NCI-H187 (cell line): ENCODE measurements at places on chromosomes 1 and 21.

DNA sequence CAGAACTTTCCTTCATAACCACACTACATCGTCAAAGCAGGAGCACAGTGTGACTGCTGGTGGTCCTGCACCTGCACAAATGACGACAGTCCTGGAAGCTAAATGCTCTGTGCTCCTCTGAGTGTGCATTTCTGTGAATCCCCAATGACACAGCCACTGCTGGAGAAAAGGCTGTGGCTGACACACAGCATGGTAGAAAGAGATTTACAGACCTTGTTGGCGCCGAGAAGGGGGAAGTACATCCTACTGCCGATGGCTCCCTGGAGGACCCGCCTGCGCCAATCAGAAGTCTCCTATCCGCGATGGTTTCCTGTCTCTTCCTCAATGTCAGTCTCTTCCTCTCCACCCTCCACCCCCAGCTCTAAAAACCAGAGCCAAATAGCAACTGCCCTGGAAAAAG lies 115.4 kb upstream of the RAB4A start:
- DNase-seq: no peak

- no peak for DNase-seq
Measured at GRCh38 chr1:41020654-41021053, 871 bp downstream of the SLFNL1 start.

GRCh38 chr1:58057826-58058225 lies 488.7 kb downstream of the OMA1 start:
- no peak for DNase-seq

GRCh38 chr1:64757213-64757612 lies 12.3 kb downstream of the RAVER2 start:
- no peak for DNase-seq

- no peak for DNase-seq
Measured at GRCh38 chr1:46622344-46622743, 5.7 kb upstream of the MOB3C start.

GRCh38 chr21:25845729-25846256 lies 111.0 kb downstream of the GABPA start:
- DNase-seq: no peak

DNA sequence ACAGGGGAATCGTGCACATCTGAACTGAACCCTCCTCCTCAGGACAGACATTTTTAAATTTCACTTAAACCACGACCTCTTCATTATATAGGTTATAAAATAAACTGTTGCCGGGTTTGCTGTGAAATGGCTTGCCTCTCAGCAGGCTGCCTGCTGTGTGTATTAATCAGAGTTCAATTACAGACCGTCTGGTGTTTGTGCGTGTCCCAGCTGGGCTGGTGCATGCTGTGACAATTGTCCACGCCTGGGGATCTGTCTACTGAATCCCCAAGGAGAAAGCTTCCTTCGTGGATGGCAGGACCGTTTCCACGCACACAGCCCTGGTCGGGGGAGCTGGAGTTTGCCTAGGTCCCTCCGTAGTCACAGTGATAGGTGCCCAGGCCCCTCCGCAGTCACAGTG lies 13.4 kb upstream of the AGPAT3 start:
- DNase-seq: no peak

DNA sequence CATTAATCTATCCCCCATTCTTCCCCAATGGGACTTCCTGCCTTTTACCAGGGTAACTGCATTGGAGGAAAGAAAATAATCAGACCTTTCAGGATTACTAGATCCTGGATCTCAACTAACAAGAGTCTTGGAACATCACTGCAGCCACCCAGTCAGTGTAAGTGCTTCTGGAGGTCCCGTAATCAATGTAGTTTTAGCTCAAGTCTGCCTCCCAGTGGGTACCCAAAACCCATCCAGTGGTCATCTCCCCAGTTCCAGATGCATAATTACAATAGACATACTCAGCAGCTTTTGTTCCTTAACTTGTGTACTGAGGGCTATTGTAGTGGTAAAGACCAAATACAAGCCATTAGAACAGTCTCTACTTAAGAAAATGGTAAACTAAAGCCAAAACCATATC lies 319.1 kb downstream of the GPATCH2 start:
- no peak for DNase-seq

DNA sequence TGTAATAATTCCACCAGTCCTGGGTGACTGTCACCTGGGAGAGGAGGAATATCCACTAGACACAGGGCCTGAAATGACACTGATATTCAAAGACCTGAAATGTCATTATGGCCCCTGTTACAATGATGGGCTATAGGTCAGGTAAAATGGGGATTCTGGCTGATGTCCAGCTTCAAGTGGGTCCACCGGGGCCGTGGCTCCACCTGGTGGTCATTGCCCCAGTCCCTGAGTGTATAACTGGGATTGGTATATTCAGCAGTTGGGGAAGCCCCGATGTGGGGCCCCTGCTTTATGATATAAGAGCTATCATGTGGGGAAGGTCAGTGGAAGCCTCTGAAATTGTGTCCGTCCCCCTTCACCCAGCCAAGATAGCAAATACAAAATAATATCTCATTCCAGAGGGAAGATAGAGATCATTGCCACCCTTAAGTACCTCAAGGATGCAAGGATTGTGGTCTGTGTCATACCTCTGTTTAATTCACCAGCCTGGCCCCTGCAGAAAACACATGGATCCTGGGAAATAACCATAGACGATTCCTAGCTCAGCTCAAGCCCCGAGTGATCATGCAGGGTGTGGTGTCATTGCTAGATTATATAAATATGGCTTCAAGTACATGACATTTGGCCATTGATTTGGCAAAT lies 19.4 kb downstream of the PLEKHO1 start:
- no peak for DNase-seq

DNA sequence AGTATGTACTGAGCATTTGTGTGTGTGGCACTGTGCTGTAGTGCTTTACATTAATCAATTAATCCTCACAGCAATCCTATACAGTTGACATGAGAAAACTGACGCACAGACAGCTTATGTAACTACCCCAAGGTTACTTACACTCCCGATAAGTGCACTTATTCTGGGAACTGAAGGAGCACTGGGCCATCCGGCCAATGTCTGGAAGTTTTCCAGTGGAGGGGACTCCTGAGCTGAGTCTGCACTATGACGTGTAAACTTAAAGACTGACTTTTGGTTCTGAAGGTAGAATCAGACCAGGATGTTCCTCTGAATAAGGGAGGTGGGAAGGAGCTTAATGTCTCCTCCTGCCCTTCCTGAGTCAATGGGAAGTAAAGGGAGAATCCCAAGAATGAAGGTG lies 12.2 kb downstream of the TRABD2B start:
- no peak for DNase-seq

DNA sequence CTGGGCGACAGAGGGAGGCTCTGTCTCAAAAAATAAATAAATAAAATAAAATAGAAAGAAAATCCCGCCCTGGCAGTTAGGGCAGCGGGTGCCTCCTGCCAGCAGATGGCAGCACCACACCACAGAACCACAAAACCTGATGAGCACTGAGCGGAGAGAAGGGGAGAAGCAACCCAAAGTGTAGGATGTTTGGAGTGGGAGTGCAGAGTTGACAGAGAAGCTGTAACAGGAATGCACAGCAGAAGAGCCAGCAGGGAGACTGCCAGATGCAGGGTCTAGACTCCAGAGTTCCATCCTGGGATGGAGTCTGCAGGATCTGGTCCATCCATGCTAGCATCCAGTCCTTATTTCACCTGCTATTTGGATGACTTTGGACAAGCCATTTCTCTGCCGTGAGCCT lies 29.7 kb upstream of the KIRREL1 start:
- DNase-seq: peak; percentile 36

GRCh38 chr1:167364826-167365225 lies 144.1 kb downstream of the POU2F1 start:
- DNase-seq: no peak

DNA sequence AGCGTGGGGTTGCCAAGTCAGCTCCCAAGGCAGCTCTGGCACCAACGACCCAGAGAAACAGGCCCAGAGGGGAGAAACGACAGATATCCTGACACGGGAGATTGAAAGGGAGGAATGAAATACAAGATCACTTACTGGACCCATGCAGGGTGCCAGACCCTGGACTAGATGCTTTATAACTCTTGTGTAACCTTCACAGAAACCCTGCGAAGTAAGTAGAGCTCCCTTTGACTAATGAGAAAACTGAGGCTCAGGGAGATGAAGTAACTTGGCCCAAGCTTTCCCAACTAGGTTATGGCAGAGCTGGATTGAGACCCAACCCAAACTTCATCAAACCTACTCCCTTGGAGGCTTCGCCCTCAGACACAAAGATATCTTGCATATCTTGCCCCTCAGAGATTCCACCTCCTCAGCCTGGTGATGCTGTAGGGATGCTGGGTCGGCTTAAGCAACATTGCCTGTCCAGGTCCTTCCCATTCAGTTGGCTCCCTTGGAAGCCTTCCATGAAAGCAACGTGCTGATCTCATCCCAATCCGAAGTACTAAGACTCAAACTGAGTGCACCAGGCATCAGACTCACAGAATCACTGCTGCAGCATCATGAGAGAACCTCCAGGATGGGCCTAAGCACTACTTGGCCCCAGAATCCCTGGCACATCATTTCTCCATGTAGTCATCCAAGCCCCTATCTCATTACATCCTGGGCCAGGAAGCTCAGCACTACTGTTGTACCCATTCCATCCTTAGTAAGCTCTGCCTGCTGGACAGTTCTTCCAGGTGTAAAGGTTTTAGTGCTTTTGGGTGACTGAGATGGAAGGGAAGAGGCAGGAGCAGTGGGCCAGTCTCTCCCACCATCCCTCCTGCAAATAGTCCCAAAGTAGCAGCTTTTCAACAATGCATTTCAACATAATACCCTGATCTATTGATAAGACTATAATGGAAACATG lies 1.1 kb upstream of the IGSF9 start:
- no peak for DNase-seq

DNA sequence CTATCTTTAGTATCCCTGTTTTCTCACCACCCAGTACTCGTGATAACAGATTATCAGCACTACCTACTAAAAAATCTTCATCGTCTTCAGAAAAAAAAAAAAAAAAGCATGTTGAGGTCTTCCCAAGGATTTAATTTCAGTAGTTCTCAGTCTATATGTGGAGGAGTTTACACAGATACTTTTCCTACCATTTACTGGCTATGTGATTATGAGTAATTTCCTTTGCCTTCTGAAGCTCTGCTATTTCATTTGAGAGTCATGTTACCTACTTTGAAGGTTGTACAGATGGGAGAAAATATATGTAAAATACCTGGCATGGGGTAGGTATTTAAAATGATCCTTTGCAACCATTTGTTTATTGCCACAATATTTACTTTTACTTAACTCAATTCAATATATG lies 399.7 kb downstream of the NEGR1 start:
- no peak for DNase-seq

DNA sequence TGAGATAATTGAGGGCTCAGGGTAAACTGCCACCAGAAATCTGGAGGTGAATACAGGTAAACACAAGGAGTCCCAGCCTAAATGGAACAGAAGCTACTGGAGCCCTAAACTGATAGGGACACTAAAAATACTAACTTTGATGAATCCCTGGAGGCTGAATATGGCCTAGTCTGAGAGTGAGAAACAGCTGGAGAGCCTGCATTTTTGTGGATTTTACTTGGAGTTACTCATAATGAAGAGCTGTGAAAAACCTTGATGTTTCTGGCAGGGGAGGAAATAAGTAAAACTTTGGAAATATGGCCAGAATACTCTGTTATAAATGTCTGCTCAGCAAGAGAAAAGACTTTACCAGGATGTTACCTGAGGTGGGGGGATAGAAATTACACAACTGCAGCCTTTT lies 164.4 kb downstream of the LIPI start:
- DNase-seq: no peak

GRCh38 chr1:31696242-31696641 lies 7.6 kb downstream of the COL16A1 start:
- no peak for DNase-seq

DNA sequence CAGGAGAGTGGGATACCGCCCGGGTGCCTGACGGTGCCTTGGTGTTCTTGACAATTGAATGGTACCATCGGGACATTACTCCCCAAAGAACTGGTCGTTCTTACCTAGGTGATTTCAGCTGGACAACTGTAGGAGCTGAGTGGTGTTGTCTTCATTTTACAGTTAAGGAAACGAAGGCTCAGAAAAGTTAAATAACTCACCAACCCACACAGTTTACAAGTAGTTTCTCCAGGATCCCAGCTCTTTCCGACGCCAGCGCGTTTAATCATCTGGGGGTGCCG lies 1.6 kb downstream of the PIK3CD start:
- no peak for DNase-seq

DNA sequence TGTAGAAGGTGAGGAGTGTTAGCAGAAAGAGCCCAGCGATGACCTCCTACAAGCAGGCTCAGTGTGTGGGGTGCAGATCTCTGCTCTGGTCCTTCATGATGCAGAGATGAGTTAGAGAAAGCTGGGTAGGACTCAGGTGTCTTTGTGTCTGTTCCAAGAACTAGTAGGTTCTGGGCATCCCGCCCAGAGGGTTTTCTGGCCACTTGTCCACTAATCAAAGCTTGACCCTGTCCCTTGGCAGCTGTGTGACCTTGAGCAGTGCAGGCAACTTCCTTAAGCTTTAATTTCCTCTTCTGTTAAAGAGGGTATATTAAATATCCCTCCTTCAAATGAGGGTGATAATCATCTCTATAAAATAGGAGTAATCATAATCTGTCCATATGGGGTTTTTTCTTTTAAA lies 54.7 kb upstream of the WNT4 start:
- no peak for DNase-seq

DNA sequence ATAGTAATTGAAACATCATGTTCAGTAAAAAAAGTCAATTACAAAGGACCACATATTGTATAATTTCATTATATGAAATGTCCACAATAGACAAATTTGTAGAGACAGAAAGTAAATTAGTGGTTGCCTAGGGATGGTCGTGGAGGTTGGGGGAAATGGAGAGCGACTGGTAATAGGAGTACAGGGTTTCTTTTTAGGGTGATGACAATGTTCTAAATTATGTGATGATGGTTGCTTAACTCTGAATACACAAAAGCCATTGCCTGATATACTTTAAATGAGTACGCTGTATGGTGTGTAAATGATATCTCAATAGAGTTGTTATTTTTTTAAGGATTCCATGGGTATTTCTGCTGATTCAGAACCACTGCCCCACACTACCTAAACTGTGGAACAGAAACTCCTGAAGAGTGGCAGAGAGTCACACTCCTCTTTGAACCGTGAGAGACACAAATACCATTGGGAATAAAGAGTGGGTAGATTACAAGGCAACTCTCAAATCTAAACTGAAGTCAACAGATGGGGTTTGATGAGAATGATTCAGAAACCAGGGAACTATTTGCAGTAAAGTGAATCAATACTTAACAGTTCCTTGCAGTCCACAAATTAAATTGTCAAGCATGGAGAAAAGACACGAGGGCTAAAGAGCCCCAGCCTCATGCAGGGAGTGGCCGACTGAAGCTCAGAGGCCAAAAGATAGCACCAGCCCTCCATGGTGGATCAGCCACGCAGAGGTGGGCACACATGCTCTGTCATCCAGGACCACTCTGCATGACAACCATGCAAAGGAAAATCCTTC lies 118.0 kb downstream of the CAPN8 start:
- DNase-seq: no peak
